ENCODE measurements at places on chromosomes 5 and 9.

- no peak for DNase-seq
These were observed 52.1 kb downstream of the GRIA1 start for GRCh38 chr5:153542536-153542935.

DNA sequence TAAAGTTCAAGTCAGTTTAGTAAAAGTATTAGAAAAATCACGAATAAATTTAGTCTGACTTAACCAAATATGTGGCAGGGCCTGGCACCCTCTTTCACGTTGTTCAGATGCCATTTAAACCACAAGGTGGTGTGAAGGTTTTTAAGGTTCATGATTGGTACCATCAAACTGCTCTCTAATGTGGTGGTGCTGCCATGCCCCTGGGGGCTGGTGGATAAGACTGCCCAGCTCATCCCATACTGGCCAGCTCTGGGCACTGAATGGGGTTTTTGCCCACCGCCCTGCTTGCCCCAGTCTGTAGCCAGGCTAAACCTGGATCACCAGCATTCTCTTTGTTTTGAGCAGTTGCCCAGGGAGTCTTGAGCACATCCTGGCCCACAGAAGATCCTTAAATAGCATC is 159.3 kb downstream of the GABBR2 start:
- no peak for DNase-seq

DNA sequence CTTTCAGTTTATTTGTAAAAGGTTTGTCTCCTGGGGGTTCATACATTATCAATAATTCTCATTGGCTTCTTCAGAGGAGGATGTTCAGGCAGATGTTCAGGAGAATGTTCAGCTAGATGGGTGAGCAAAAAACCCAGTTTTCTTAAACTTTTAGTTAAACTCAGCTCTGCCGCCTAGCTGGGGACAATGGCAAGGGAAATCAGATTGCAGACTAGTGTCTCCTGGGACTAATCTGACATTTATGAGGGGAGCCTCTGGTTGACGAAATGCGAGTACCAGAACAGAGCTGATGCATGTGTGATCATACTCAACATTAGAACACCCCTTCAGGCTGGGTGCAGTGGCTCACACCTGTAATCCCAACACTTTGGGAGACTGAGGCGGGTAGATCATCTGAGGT is 314.4 kb downstream of the ARL15 start:
- DNase-seq = no peak

GRCh38 chr9:841371-842209 is at the start of gene DMRT1:
DMRT1 (plus strand) TSS chr9:841697; CDS start chr9:841839, 142 bp downstream.
- DNase-seq = no peak

DNA sequence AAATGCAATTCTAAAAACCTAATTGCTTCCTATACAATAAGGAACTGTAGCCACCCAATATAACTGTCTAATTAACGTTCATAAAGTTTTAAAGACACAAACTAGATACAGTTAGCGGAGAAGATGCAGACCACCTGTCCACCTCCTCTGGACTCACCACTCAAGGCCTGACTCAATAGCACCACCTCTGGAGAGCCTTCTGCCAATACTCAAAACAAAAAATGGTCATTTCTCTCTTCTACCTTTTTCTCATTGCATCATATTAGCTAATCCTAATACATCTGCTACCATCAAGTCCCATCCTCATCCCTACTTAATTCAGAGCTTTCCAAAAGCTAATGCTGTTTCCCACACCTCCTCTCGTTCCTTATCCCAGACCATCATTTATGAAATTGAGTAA is 159.9 kb downstream of the MLLT3 start:
- DNase-seq = no peak

GRCh38 chr5:149930043-149930748 is 14.4 kb downstream of the PDE6A start:
- DNase-seq = no peak

DNA sequence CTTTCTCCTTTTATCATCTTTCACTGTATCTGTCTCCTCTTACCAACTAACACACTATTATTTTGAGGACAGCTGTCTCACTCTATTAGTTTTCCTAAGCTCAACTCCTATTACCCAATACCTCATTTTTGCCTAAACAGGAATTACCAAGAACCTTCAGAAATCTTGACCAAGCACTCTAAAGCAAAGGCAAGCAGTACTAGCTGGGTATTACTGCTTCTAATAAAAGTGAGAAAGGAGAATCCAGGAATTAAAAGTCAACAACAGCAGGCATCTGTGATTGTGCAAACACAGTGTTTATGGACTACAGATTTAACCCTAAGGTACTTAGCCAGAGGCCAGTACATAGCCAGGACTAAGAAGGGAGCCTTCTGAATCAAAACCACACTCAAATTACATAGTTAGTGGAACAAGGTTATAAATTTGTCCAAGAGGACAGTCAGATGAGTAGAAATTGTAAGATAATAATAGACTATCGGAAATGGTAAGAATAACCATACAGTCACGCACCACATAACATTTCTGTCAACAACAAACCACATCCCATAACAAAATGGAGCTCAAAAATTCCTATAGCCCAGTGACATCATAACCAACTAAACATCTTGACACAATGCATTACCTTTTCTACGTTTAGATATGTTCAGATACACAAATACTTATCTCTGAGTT is 8.3 kb downstream of the RFX3 start:
- DNase-seq = no peak

DNA sequence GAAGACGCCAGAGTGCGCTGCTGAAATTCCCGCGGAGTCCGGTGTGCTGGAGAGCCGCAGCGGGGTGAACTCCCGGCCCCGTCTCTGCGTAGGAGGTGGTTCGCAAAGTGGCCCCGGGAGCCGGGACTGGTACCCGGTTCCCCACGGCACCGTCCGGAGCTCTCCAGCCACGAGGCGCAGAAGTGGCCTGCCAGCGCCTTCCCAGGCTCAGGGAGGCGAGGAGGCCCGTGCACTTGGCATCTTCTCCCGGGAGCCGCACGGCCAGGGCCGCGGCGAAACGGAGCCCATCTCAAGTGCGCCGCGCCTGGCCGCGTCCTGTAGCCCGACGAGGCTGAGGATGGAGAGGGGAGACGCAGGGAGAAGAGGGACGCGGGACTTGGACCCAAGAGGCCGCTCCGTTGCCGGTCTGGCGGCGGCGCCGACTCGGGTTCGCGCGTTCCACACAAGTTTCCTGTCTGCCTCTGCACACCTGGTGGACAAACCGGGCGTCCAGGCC is 1.1 kb upstream of the IRX1 start:
- no peak for DNase-seq

GRCh38 chr5:6868575-6869215 is 155.5 kb downstream of the TENT4A start:
- no peak for DNase-seq

GRCh38 chr5:124660229-124661093 is 86.0 kb downstream of the ZNF608 start:
- DNase-seq = no peak

- no peak for DNase-seq
These were observed 17.6 kb upstream of the RECK start for GRCh38 chr9:36018891-36019720.

GRCh38 chr9:92966518-92966800 is 19.1 kb downstream of the FGD3 start:
- DNase-seq = no peak

- DNase-seq = no peak
These were observed 19.6 kb downstream of the SPRY4 start for GRCh38 chr5:142305211-142305610.

GRCh38 chr5:132221781-132222648 is 5.6 kb downstream of the P4HA2 start:
- no peak for DNase-seq

DNA sequence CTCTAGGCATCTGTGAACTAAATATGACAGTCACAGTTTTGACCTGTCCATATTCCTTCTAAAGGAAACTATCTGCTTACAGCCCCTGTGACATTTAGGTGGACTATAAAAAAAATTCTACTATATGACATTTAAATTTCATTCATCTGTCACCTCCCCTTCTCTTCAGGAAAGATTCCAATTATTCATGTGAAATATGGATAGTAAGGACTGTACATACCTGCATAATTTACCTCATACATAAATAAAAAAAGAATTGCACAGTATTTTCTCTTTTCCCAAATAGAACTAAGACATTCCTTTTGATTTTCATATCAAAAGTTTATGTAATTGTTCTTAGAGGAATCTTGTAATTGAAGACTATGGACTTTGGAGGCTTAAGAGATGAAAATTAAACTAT is 192.3 kb upstream of the GRIN3A start:
- DNase-seq = no peak

GRCh38 chr9:129232839-129233591 is 55.0 kb upstream of the IER5L start:
- DNase-seq = no peak

DNA sequence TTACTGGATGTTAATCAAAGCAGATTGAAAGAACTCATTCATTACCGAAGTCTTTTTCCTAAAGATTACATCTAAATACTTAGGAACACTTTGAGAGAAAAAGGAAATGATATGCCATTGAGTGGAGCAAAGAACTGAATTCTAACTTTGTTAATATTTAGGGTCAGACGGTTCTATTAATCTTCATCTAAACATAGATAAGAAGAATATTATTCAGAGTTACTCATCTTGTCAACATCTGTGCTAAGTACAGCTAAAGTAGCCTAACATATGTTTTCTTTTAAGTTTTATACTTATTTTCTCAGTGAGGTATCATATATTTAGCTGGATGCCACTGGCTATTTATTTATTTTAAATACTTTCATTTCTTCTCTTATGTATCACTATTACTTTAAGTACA is 1763.7 kb downstream of the EFNA5 start:
- no peak for DNase-seq

GRCh38 chr9:72134801-72135200 is 14.4 kb upstream of the GDA start:
- no peak for DNase-seq

GRCh38 chr9:133320421-133320881 is 15.5 kb downstream of the SURF6 start:
- DNase-seq = no peak

- no peak for DNase-seq
These were observed 23.4 kb downstream of the ANKRA2 start for GRCh38 chr5:73542020-73542419.

DNA sequence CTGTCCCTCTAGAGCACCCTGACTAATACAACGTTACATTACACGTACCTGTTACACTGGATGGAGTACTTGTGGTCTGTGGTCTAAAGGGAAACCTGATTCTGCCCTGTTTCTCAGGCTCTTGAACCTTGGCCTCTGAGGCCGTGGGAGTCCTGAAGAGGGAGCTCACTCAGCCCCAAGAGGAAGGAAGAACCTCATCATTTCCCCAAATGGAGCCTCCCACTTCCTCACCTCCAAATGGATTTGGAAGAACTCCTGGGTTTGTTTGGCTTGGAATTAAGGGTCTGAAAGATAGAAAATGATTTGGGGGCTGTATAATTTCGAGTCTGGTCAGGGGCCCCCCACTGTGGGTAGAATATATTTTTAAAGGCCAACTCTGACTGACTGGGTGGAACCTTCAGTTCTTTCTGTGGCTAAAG is 200.2 kb downstream of the SEMA6A start:
- no peak for DNase-seq

GRCh38 chr5:135988546-135988945 is 33.8 kb upstream of the LECT2 start:
- no peak for DNase-seq

GRCh38 chr9:124218438-124218982 is 39.2 kb upstream of the NEK6 start:
- DNase-seq = no peak

DNA sequence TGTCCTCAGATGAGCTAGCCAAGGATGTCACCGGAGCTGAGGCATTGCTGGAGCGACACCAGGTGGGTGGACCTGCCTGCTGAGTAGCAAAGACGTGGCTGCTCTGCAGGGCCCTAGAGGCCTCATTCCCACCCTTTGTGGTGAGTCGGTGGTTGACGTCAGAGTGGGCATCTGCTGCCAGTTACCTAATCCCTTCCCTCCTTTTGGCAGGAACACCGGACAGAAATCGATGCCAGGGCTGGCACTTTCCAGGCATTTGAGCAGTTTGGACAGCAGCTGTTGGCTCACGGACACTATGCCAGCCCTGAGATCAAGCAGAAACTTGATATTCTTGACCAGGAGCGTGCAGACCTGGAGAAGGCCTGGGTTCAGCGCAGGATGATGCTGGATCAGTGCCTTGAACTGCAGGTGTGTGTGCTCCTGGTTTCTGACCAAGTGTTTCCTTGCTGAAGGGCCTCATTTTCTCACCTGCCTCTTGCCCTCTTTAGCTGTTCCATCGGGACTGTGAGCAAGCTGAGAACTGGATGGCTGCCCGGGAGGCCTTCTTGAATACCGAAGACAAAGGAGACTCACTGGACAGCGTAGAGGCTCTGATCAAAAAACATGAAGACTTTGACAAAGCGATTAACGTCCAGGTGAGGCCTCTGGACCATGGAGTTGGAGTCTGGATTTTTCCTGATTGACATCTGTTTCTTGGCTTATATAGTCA is 48.9 kb downstream of the DYNC2I2 start:
- DNase-seq = no peak

- no peak for DNase-seq
These were observed 86.2 kb downstream of the SLC38A9 start for GRCh38 chr5:55625913-55626312.

DNA sequence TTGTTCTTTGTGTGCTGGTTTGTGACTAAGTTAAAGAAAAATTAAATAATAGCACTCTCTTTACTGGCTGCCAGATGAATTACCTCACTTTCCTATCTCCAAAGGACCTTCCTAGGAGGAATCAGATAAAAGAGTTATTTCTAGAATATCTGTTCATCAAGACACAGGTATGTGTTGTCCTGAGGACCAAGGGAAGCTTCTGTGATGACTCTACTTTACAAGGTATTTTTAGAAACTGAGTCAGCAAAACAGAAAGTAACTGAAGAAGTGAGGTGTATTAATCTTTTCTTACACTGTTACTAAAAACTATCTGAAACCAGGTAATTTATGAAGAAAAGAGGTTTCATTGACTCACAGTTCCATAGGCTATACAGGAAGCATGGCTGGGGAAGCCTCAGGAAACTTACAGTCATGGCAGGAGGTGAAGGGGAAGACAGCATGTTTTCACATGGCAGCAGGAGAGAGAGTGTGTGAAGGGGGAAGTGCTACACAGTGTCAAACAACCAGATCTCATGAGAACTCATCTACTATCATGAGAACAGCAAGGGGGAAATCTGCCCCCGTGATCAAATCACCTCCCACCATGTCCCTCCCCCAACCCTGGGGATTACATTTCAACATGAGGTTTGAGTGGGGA is 189.2 kb upstream of the DMAC1 start:
- no peak for DNase-seq

GRCh38 chr9:107700847-107701246 is 211.3 kb upstream of the KLF4 start:
- DNase-seq = no peak

GRCh38 chr9:100803956-100804355 is 224.6 kb upstream of the PLPPR1 start:
- no peak for DNase-seq

DNA sequence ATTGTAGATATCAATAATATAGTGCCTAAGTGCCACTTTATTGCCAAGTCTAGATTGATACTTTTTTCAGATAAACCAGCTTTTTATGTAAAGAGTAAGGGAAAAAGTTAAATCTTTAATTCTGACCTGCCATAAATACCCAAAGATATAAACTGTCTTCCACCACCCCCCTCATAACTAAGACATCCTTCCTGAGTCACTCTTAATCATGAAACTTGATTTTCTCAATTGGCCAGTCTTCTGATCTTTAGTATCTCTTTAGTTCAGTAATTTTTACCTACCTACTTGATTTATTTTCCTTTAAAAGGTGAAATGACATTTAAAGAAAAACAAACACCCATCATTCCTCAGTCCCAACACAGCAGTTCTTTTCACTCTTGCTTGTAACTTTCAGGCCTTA is 21.8 kb downstream of the C5orf22 start:
- DNase-seq = no peak

All from DND-41 (cell line).